ENCODE measurements at places on chromosomes 7 and 10.

GRCh38 chr7:66967029-66967428, 28.4 kb downstream of the SBDS start:
- no peak for DNase-seq

GRCh38 chr10:27783660-27784059, 38.0 kb upstream of the MKX start:
- DNase-seq = no peak

- DNase-seq = no peak
Observed at GRCh38 chr7:103851357-103851756, 138.1 kb downstream of the RELN start.

- no peak for DNase-seq
Observed at GRCh38 chr10:80442879-80443278, 11.2 kb upstream of the TSPAN14 start.

DNA sequence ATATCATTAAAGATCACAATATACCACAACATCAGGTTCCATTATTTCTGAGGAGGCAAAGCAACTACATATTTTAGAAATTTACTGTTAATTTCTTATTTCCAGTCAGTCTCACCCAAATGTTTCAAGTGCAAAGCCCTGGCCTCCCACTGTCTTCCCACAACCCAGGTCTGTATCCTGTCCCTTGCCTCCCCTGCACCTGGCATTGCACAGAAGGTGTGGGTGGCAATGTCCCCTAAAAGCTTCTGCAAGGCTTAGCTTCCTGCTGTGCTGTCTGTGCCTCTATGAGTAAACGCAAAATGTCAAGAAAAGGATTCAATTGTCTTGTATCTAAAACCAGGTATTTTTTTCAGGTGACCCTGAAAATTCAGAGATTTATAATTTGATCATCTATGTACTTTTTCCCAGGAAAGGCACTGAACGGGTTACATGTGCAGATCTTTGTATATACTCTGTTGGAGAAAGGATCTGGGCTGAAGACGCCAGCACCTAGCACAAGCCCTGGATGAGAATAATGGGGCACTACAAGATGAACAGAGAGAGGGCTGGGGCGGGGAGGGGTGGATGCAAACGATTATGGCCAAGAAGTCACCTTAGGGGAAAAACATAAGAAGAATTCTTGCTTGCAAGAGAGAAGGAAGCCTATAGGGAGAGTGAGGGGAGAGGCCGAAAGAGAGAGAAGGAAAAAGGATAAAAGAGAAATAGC, 3.1 kb upstream of the ANTXRL start:
- DNase-seq = no peak

Measured in GM13977 (cell line).